ENCODE measurements at places on chromosomes 1 and 21. TPM values are rescaled to one million over a fixed set of nuclear protein-coding genes. Genes with fewer than 3 reads are reported as not detected.

Gene SPRR2A
- not detected for total RNA-seq

Gene P3H1
- total RNA-seq, result 43.3 TPM

Gene SPATA21
- not detected for total RNA-seq

Gene PIK3R3
- 5.0 TPM for total RNA-seq

Gene OR10J1
- not detected for total RNA-seq

Gene CPTP
- total RNA-seq, result 19.8 TPM

Gene FLVCR1
- 11.7 TPM for total RNA-seq

Gene OR6K3
- total RNA-seq, result not detected

Gene DFFB
- 9.0 TPM for total RNA-seq

Gene PGBD5
- total RNA-seq, result not detected

Gene NBPF8
- 52.4 TPM for total RNA-seq

Gene COL9A2
- 7.2 TPM for total RNA-seq

Gene CD2
- total RNA-seq, result 329 TPM

Gene SNAPIN
- 35.6 TPM for total RNA-seq

Gene LCK
- total RNA-seq, result 474 TPM

Gene SHCBP1L
- not detected for total RNA-seq

Gene GNL2
- total RNA-seq, result 50.6 TPM

Gene ZMYND12
- total RNA-seq, result 1.3 TPM

Gene S100A2
- total RNA-seq, result 1.2 TPM

Measured in activated CD4-positive, alpha-beta memory T cell treated with anti-CD3 and anti-CD28 coated beads, Interleukin-2, amount 10 ng/mL, durations not matched to agents 7 days and 5 days (primary cell).